ENCODE measurements at places on chromosomes 4 and X.

DNA sequence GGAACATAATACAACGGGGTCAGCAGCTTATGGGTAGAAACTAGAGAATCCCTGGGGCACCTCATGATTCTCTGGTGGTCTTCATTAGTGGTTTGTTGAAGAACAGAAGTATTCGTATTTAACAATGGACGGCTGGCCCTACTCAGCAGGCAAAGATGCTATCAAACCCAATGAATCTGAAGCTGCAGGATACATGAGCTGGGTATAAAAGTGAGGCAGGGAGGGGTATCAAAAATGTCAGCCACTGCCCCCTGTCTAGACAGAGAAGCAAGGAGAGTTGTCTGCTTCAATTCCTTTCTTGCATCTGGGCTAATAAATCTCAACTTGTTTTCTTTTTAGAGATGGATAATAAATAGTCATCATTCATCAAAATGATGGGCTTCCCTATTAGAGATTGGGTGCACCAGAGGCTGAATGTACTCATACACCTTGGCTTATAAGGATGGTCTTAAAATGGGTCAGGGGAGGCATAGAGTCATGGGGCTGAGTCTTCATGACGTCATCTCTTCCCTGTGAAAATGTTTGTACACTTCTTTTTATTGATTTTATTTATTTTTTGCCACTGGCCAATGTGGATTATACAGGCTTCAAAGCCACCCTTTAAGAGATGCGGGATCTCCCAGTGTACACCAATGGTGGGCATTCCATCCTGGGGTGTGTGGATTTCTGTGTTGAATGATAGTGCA lies 259.5 kb downstream of the SHOX start:
- DNase-seq: no peak

GRCh38 chr4:165191348-165191656 lies 16.1 kb upstream of the KLHL2 start:
- DNase-seq: no peak

- no peak for DNase-seq
Measured at GRCh38 chr4:27789773-27790172, 929.1 kb downstream of the STIM2 start.

GRCh38 chr4:85548841-85549240 lies 73.9 kb downstream of the ARHGAP24 start:
- DNase-seq: no peak

DNA sequence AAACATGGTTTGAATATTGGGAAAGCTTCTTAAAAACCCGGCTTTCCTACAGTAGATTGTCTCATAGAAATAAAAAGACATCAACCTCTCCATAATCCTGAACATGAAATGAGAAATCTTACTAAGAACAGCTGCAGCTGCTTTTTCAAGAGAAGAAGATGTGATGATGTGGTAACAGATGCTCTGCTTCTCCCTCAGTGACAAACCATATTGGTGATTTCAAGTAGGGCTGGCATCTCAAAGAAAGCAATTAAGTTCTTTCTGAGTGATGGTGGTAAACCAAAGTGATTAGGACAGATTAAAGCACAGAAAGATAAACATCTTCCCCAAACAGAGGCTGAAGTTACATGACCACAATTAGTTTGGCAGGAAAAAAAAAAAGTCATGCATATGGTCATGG lies 1477.7 kb downstream of the RAPGEF2 start:
- DNase-seq: no peak

- DNase-seq: no peak
Measured at GRCh38 chrX:39156051-39156450, 354.8 kb downstream of the MID1IP1 start.

- no peak for DNase-seq
Measured at GRCh38 chr4:116925900-116926457, 159.4 kb downstream of the TRAM1L1 start.

DNA sequence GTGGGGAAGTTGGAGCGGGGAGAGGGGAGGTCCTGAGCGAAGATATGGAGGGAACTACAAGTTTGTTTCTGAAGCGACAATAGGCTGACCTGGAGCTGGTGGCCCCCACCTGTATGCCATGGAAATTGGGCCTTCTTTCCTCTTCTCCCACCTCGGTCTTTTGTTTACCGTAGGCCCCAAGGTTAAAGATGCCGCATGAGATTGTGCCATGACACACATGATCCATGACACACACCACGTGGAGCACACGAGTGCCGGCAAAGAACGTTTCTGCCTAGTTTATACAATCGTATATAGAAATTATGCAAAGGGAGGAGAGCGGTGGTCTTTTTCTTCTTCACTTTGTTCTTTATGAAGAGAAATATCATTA lies 408 bp downstream of the TMEM33 start:
- DNase-seq: peak; percentile 12

DNA sequence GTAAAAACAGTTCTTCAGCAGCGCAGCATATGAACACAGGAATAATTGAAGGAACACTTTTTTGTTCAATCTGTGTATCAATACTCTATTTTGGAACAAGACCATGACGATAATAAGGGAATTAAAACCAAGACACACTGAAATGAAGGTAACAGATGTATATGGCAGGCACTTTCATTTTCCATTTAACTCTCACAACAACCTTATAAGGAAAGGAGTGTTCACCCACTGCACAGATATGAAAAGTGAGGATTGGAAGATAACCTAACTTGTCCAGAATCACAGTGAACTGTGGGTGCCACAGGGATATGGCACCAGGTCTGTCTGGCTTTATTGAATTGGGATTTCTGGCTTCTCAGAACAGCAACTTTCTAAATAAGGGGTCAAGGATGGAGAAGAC lies 153.3 kb downstream of the MID1IP1 start:
- DNase-seq: no peak

GRCh38 chr4:11739992-11740391 lies 311.3 kb upstream of the HS3ST1 start:
- no peak for DNase-seq

GRCh38 chr4:102871772-102872171 lies 3.0 kb downstream of the CISD2 start:
- no peak for DNase-seq

DNA sequence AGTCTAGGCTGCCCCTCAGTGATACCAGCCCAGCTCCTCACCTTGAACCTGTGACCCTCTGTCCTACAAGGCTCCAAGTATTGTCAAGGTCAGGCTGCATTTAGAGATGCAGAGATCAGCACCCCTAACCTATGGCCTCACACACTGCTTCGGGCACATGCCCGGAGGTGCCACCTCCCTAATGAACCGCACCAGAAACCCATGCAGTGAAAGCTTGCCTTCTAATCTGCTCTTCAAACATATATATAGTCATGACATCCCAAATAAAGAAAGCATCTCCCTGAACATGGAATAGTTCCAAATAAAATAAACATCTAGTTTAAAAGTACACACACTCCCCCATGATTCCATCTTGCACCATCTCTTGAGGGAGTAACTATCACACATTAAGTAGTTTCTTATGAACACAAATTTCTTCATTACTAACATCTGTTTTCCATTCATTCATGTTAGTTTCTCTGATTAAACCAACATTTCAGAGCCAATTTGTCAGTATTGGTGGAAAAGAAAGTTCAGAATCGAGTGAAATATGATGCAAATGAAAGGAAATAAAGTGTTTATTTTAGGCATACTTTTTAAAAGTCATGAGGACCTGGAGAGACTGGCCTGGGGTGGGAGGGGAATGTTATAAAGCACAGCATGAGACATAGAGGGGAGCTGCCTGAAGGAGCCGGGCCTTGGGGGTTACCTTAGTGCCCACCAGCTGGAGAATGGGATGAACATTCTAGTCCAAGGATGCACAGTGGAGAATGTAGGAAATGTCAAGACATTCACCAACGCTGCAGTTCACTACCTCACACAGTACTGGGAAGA lies 19.2 kb downstream of the CC2D2A start:
- DNase-seq: no peak

- no peak for DNase-seq
Measured at GRCh38 chrX:106751407-106751806, 24.9 kb downstream of the RNF128 start.

GRCh38 chrX:13345438-13345837 lies 25.6 kb upstream of the ATXN3L start:
- DNase-seq: no peak
